ENCODE measurements at places on chromosomes 13 and 19. TPM values are rescaled to one million over a fixed set of nuclear protein-coding genes. Genes with fewer than 3 reads are reported as not detected.

DNA sequence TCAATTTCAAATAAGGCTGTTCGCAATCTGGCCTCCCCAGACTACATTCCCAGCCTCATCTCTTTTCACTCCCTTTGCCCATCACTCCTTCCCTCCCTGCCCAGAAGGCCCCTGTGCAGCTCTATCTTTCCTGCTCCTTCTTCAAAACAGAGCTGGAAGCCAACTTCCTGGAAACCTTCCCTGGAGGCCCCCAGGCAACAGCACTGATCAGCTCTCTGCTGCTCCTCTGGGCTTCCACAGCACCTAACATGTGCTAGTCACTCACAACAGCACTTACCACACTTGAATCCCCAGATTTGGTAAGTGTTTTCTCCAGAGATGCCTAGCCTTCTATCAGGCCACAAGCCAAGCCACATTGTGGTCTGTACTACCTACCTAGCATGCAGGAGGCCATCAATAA, 9.5 kb downstream of the SMAD9 start:
- no peak for DNase-seq

- DNase-seq, result peak; percentile 41
Observed at GRCh38 chr13:60756306-60756705, 359.3 kb downstream of the TDRD3 start.

DNA sequence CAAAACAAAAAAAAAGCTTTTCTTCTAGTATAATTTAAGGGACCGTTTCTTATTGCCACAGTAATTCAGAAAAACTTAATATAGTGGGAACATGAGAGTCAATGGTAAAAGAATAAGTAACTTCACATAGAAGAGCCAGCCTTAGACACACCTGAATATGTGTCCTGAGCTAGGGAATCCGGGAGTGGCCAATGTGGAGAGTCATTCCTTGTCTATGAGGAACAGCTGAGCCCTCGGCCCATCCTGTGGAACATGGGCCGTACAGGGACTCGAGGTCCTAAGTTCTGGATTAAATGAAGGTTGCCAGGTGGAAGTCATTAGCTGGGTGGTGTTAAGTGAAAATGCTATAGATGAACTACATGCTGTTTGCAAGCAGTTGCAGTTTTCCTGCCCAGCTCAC, 32.2 kb downstream of the EFNB2 start:
- no peak for DNase-seq

DNA sequence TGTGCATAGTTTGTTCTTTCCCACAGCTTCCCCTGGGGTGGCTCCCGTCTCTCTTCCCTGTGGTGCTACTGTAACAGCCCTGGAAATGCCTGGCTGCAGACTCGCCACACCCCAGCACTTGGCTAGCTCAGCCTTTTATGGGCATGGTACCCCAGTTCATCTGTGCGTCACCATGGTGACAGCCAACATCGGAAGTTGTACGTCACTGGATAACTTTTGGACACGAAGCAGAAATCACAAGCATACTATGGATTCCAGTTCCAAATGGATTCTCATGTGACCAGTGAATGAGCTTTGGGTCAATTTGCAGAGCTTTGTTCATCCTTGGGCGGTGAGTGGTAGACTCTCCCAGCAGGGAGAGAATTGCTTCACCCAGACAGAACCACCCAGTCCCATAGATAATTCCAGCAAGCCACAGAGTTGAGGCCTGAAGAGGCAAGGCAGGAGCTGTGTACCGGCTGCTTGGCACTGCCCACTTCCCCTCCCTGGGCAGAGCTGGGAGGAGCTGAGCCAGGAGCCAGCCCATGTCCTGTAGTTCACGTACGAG, 54.4 kb downstream of the COL4A2 start:
- DNase-seq, result peak; percentile 89

GRCh38 chr13:96460609-96461008, 370.7 kb downstream of the HS6ST3 start:
- peak; percentile 5 for DNase-seq

GRCh38 chr19:5850743-5851293, 431 bp downstream of the FUT3 start:
- DNase-seq, result peak; percentile 89

DNA sequence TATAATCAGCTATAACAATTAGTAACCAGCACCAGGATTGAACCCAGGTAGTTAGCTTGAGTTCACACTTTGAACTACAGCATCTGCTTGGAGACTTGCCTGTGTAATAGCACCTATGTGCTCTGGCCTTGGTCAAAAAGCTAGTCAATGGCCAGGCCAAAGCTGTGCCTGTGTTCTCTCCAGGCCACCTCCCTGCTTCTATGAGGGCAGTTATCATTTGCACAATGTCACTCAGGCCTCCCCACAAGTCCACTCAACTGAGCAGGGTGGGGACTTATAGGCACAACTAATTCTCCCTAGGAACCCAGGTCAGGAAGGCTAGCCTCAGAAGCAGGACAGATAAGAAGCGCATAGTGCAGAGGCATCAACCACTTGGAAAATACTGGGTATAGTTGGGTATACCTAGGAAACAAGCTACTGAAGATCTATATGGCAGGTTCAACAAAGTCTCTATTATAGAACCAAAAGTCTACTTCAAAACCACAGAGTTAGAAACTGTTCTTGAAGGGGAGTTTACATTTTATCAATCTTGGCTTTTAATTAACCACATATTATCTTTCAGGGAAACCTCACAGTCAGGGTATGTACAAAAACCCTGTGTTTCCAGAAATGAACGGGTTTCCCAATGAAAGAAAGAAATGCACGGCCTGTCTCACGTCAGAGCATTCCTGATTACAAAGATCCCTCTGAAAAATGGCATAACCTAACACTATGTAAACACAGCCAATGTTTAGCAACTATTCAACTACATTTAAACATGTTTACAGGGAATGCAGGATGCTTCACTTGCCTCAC, 140.9 kb downstream of the ABCC4 start:
- DNase-seq, result no peak

DNA sequence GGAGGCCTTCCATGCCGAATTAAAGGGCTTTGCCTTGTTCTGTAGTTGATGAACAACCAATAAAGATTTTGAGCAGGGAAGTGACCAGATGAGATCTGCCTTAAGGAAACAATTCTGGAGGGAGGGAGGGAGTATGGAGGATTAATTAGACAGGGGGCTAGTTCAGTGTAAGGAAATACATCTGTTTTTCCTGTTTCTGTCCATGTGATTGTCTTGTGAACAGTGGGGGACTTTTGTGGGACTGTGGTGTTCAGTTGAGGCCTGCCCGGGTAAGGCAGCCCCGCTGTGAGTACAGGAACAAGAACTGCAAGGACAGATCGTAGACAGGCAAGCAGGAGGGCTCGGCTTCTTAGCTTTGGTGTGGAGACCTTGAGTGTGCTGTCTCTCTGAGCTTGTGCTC, 59.0 kb downstream of the DGKH start:
- DNase-seq, result no peak

DNA sequence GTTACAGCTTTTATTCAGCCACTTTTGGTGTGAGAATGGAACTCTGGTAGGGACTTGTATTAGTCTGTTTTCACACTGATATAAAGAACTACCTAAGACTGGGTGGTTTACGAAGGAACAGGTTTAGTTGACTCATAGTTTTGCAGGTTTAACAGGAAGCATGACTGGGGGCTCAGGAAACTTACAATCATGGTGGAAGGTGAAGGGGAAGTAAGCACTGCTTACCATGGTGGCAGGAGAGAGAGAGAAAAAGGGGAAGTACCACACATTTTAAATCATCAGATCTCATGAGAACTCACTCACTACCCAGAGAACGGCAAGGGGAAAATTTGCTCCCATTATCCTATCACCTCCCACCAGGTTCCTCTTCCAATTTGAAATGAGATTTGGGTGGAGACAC, 942.2 kb downstream of the PCDH17 start:
- no peak for DNase-seq

GRCh38 chr19:38524994-38525634, 91.6 kb downstream of the RYR1 start:
- DNase-seq, result no peak

DNA sequence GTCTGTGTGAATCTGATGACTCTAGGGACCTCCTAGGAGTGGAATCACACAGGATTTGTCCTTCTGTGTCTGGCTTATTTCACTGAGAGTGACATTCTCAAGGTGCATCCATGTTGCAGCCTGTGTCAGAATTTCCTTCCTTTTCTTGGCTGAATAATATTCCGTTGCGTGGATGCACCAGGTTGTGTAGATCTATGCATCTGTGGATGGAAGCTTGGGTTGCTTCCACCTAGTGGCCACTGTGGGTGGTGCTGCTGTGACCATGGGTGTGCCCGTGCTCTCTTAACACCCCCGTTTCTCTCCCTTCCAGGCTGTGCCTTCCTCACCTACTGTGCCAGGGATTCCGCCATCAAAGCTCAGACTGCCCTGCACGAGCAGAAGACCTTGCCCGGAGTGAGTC, 26.2 kb downstream of the CELF5 start:
- no peak for DNase-seq

GRCh38 chr19:1780272-1780958, 27.1 kb downstream of the ONECUT3 start:
- DNase-seq, result no peak

DNA sequence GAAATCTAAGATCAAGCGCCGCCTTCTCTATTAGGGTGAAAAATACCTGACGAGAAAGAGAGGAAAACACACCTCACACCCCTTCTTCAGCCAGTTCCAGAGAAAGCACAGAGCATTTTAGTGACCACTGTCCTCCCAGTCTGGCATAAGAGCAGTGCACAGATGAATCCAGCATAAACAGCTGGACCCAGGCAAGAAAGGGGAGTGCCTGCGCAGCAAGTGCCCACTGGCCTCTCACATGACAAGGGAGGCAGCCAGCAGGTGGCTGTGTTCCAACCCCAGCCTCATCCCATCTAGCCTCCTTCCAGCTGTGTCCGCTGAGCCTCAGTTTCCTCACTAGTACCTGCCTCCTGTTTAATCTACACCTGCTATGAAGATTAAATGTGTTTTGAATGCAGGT, 8.0 kb downstream of the MED26 start:
- no peak for DNase-seq

- peak; percentile 100 for DNase-seq
Observed at GRCh38 chr19:18522124-18522861, 423 bp upstream of the ELL start.

GRCh38 chr13:73810647-73811046, 323.6 kb downstream of the KLF12 start:
- peak; percentile 68 for DNase-seq

DNA sequence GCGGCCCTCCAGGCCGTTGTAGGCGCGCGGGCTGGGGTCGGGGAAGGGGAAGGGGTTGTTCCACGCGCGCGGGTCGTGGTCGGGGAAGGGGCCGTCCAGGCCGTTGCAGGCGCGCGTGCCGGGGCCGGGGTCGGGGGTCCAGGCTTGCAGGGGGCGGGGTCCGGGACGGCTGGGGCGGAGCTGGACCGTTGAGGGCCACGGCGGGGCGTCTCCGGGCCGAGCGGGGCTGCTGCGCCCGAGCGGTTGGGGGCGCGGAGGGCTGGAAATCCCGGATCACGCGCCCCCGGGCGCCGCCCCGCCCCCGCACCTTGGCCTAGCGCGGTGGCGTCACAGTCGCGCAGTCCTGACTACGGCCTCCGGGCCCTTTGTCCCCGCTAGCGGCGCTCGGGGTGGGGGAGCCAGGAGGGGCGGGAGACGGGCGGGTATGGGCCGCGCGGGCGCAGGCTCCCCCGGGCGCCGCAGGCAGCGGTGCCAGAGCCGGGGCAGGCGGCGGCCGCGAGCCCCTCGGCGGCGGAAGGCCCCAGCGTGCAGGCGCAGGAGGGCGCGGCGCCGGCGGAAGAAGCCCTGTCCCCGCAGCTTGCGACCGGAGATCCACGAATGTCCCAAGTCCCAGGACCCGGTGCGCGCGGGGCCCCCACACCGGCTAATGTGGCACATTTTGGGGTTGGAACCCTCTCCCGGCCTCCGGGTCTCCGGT, 665 bp downstream of the GPX4 start:
- DNase-seq, result peak; percentile 55

GRCh38 chr19:31220540-31220939, 128.7 kb downstream of the TSHZ3 start:
- no peak for DNase-seq

DNA sequence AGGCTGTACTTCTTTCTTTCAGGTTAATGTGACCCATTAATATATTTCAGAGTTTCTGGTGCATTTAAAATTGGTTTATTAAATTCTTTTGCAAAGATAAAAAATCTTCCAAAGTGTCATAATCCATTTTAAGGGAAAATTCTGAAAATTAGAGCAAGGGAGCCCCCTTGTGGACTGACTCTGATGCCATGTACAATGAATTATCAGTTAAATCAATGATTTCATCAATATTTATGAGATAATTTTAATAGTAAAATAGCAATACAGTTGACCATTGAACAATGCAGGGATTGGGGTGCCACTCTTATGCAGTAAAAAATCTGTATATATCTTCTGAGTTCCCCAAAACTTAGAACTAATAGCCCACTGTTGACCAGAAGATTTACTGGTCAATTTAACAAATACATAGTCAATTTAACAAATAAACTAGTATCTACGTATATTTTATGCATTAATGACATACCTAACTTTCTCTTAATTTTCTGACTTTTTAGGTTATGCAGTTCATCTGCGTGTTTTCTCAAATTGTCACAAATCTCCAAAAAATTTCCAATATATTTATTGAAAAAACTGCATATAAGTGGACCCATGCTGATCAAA, 479.1 kb upstream of the MIR17HG start:
- DNase-seq, result peak; percentile 37

DNA sequence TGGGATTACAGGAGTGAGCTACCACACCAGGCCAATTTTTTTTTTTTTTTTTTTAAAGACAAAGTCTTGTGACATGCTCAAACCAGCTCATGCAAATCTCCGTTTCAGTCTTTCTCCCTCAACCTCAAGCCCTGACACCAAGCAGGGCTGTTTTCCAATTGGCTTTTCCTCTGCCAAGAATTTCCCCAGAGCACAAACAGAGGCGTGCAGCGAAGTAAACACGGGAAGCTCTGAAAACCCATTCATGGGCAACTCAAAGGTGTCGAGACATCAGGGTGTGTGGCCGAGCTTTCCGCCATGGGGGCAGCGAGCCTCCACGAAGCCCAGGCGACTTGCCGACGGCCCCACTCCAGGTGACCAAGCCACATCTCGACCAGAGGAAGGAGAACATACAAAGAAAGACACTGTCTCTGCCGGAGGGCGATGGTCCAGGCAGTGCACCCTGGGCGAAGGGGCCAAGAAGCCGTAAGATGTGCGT, 70.0 kb downstream of the INSR start:
- DNase-seq, result no peak

Gene NOVA2
- 6.0 TPM for total RNA-seq

Gene CTXN1
- total RNA-seq, result 6.0 TPM

Gene CEBPG
- total RNA-seq, result 31.8 TPM

Gene FFAR1
- total RNA-seq, result 0.48 TPM

Measured in umbilical cord (tissue), 2 donors.